ENCODE measurements at places on chromosomes 3 and 15.

GRCh38 chr3:140467796-140468315 is 210.0 kb upstream of the TRIM42 start:
- no peak for DNase-seq

DNA sequence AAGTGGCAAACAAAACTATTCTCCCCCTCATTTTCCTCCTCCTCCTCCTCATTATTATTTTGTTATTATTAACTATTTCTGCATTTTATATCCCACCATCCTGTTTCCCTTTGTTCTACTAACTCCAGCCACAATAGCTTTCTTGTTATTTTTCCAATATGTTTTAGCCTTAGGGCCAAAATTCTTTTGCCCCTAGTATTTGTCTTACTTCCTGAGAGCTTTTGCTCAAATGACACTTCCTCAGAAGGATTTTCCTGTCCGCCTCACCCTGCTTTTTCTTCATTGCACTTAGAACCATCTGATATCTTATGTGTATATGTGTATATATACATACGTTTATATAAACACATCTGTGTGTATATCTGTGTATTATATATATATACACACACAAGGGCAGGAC is 32.7 kb upstream of the NUDT16 start:
- DNase-seq: no peak

- DNase-seq: no peak
Measured at GRCh38 chr3:41200669-41201021, 1.3 kb downstream of the CTNNB1 start.

DNA sequence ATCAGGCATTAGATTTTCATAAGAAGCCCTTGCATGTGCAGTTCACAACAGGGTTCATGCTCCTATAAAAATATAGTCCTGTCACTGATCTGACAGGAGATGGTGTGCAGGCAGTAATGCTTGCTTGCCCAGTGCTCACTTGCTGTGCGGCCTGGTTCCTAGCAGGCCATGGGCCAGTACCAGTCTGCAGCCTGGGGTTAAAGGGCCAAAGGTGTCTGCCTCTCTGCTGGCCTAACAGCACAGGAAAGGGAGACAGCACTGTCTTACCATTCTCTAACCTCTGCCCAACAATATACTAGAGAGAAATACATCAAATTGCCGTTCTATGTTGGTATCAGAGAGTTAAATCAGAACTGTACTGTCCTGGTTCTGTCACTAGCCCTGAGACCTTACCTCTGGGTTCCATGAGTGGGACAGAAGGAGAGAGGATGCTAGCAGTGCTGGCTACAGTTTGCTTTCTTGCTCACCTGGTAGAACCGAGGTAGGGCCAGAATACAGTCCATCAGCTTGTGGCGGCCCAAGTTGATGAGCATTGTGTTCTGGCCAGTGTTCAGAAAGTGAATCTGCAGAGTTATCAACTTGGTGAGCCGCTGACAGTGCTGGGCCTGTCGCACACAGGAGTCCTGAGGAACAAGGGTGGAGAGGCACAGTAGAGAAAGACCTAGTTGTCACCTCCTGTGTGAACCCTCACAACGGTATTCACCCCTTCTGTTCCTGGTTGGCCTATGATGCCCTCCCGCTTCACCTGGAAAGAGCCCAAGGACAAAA is 28.6 kb downstream of the EIF3J start:
- no peak for DNase-seq

DNA sequence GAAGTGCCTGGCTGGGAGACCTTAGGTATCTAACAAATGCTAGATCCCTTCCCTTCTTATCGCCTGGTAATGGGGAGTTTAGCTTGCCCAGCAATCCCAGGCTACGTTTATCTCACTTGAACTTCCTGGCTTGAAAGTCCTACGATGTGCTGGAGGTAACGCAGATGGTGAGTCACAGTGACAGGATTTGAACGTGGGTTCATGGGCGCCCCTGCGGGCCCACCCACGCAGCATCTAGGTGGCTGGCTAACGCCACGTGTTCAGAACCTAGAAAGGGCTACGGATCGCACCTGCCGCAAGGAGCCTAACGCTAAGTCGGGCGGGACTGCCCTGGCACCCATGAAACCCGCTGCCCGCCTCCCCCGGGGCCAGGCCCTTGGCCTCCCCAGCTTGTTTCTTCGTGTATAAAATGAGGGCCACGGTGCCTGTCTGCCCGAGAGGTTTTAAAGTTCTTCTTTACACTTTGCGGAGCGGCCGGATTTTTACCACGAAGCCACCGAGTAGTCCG is 600 bp upstream of the USP3 start:
- peak; percentile 76 for DNase-seq

DNA sequence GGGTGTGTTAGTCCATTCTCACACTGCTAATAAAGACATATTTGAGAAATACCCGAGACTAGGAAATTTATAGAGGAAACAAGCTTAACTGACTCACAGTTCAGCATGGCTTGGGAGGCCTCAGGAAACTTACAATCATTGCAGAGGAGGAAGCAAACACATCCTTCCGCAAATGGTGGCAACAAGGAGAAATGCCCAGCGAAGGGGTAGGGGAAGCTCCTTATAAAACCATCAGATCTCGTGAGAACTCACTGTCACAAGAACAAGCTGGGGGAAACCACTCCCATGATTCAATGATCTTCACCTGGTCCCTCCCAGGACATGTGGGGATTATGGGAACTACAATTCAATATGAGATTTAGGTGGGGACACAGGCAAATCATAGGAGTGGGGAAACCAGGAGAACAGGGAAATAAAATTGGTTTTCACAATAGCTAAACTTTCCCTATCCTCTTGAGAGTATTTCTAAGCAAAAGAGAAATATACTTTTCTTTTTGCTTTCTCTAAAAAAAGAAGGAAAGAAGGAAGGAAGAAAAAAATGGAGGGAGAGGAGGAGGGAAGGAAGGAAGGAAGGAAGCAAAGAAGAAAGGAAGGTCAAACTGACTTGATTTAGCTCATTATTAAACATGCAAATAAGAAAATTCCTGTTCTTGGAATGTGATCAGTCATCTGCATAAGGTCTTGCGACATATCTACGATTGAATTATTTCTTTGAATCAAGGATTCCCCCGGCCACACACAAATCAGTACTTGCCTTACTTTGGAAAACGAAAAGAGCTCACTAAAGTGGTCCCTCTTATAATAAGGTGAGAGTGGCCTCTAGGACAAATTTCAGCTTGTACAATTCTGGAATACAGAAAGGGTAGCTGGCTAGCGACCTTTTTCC is 75.2 kb downstream of the LIPC start:
- DNase-seq: no peak

- DNase-seq: no peak
Measured at GRCh38 chr3:11377719-11378118, 105.5 kb downstream of the ATG7 start.

- no peak for DNase-seq
Measured at GRCh38 chr3:102233881-102234280, 200.9 kb upstream of the ZPLD1 start.
